Neural crest cell (in vitro differentiated cells): ENCODE measurements at places on chromosomes 7 and 10.

DNA sequence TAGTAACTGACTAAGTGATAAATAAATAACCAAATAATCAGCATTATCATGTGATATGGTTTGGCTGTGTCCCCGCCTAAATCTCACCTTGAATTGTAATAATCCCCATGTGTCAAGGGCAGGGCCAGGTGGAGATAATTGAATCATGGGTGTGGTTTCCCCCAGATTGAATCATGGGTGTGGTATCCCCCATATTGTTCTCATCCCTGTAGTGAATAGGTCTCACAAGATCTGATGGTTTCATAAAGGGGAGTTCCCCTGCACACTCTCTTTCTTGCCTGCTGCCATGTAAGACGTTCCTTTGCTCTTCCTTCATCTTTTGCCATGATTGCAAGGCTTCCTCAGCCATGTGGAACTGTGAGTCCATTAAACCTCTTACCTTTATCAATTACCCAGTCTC, 72.1 kb upstream of the NRP1 start:
- H3K27ac ChIP-seq, result no peak overlapping the region
- no peaks in the 10 kb centered on the region for H3K27me3 ChIP-seq
- H3K4me1 ChIP-seq, result no peaks in the 10 kb centered on the region
- no peak overlapping the region for H3K4me3 ChIP-seq
- DNase-seq, result no peak

- H3K27me3 ChIP-seq, result no peaks in the 10 kb centered on the region
- H3K4me1 ChIP-seq, result no peaks in the 10 kb centered on the region
- H3K4me3 ChIP-seq, result no peak overlapping the region
- no peaks in the 10 kb centered on the region for H3K36me3 ChIP-seq
Measured at GRCh38 chr10:130354976-130355795, 219.0 kb downstream of the GLRX3 start.

GRCh38 chr10:93352638-93353383, 129.3 kb downstream of the MYOF start:
- no peaks in the 10 kb centered on the region for H3K4me1 ChIP-seq
- DNase-seq, result no peak
- H3K36me3 ChIP-seq, result no peaks in the 10 kb centered on the region
- H3K27me3 ChIP-seq, result no peaks in the 10 kb centered on the region

GRCh38 chr10:30396293-30396692, 37.7 kb upstream of the MAP3K8 start:
- peaks cover 12% of the 10 kb centered on the region for H3K27me3 ChIP-seq
- H3K4me1 ChIP-seq, result peaks cover 4% of the 10 kb centered on the region
- DNase-seq, result no peak

- H3K27me3 ChIP-seq, result no peaks in the 10 kb centered on the region
- no peak for DNase-seq
- peak overlapping the region; percentile 67 for H3K4me3 ChIP-seq
- H3K27ac ChIP-seq, result peak overlapping the region; percentile 92
Measured at GRCh38 chr10:132417957-132418441, 21.0 kb downstream of the PWWP2B start.

DNA sequence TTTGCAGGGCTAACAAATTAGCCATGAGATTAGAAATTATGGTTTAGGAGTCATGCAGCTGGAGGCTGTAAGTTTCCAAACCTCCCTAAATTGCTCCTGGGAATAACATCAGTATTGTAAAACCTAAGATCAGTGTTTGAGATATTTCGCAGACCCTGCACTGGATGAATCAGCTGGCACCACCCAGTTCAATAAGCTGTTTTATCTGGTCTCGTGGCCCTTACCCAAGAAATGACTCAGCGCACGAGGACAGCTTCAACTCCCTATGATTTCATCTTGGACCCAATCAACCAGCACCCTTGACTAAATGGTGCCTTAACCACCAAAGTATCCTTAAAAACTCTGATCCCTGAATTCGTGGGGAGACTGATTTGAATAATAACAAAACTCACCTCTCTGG, 482.0 kb upstream of the PCDH15 start:
- H3K4me1 ChIP-seq, result no peaks in the 10 kb centered on the region

GRCh38 chr10:124008681-124009080, 84.7 kb downstream of the CHST15 start:
- no peak overlapping the region for H3K4me3 ChIP-seq
- H3K4me1 ChIP-seq, result peaks cover 5% of the 10 kb centered on the region
- no peaks in the 10 kb centered on the region for H3K27me3 ChIP-seq
- DNase-seq, result no peak

GRCh38 chr7:134462337-134462925, 3.5 kb upstream of the AKR1B1 start:
- no peak overlapping the region for H3K4me3 ChIP-seq
- H3K4me1 ChIP-seq, result peaks cover 18% of the 10 kb centered on the region
- no peaks in the 10 kb centered on the region for H3K27me3 ChIP-seq
- peaks cover 12% of the 10 kb centered on the region for H3K36me3 ChIP-seq
- no peak for DNase-seq
- no peak overlapping the region for H3K27ac ChIP-seq

- H3K4me1 ChIP-seq, result no peaks in the 10 kb centered on the region
- DNase-seq, result no peak
- H3K36me3 ChIP-seq, result no peaks in the 10 kb centered on the region
- H3K27me3 ChIP-seq, result no peaks in the 10 kb centered on the region
Measured at GRCh38 chr7:80432166-80432565, 79.7 kb downstream of the GNAT3 start.

DNA sequence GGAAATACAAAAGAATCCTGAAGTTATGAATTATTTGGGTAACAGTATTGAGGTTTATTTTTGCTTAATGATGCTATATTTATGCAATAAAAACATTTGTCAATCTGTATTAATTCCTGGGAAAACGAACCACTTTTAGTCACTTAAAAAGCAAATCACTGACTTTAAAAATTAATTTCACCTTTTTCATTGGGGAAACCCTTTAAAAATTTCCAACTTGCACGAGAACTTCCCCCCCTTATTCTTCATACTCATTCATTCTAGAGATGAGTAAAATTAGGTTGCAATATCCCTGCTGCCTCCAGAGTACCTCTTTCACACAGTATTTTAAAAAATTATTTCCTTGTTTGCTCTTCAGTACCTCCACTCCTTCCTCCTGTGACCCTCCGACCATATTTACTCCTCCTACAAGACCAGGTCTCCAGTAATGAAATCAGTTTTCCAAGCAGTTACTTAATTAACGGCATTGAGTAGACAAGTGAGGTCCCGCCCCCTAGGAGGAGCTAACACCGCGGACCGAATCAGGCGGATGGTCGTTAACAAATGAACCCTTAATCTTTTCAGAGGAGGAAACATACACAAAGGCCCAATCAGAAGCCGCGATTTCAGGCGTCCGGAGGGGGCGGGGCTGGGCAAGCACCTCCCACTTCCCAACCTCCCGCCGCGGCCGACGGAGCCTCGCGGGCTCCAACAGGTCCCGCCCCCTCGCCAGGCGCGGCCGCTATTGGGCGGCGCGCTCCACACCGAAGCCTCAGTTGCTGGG, 465 bp upstream of the TRIM24 start:
- peak overlapping the region; percentile 45 for H3K27ac ChIP-seq
- DNase-seq, result peak; percentile 92
- no peaks in the 10 kb centered on the region for H3K27me3 ChIP-seq
- H3K36me3 ChIP-seq, result peaks cover 13% of the 10 kb centered on the region
- peak overlapping the region; percentile 88 for H3K4me3 ChIP-seq
- H3K4me1 ChIP-seq, result peaks cover 36% of the 10 kb centered on the region

DNA sequence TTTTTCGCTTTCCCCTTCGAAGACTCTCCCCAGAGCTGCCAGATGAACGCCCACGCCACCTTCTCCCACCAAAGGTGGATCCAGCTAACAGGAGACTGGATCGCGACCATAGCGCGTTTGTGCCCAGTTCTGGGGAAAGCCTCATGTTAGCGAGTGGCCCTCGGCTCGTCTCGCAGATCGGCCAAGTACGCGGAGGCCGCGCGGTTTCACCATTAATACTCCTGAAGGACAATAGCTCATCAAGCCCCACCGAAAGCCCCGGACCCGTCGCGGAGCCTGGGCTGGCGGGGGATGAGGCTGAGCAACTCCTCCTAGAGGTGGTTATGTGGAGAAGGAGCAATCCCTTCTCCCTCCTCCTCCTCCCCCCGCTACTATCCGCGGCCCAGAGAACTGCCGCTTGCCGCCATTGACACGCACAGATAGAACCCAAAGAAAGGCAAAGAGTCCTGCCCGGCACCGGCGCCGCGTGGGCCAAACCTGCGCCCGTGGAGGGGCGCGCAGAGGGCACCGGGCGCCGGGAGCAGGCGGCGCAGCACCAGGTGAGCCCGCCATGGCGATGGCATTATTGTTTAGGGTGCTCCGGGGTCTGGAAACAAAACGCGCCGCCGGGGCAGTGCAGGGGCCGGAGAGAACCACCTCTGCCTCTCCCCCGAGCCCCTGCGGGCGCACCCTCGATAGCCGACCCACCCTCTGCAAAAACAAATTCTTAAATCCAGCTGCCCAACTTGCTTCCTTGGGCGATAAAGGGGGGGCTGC, at the start of gene MACROH2A2:
TSS of gene MACROH2A2 (plus strand) at position 385 of the 756 bp plus-strand sequence. CDS start 22,813 bp downstream, outside the sequence.
- H3K27me3 ChIP-seq, result peaks cover 13% of the 10 kb centered on the region
- peak within 1 kb of the TSS; percentile 95 for H3K4me3 ChIP-seq
- peak within 1 kb of the TSS; percentile 98 for H3K27ac ChIP-seq
- peak; percentile 69 for DNase-seq
- no peaks in the 10 kb centered on the region for H3K36me3 ChIP-seq

- H3K27me3 ChIP-seq, result peaks cover 9% of the 10 kb centered on the region
- no peak for DNase-seq
- H3K4me1 ChIP-seq, result peaks cover 7% of the 10 kb centered on the region
- H3K27ac ChIP-seq, result no peak overlapping the region
- no peaks in the 10 kb centered on the region for H3K36me3 ChIP-seq
- no peak overlapping the region for H3K4me3 ChIP-seq
Measured at GRCh38 chr7:78055599-78055998, 257.0 kb downstream of the PHTF2 start.

DNA sequence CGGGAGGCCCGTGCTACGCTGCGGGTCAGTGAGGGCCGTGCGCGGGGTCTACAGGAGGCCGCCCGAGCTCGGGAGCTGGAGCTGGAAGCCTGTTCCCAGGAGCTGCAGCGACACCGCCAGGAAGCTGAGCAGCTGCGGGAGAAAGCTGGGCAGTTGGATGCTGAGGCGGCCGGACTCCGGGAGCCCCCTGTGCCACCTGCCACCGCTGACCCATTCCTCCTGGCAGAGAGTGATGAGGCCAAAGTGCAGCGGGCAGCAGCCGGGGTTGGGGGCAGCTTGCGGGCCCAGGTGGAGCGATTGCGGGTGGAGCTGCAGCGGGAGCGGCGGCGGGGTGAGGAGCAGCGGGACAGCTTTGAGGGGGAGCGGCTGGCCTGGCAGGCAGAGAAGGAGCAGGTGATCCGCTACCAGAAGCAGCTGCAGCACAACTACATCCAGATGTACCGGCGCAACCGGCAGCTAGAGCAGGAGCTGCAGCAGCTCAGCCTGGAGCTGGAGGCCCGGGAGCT, 7.0 kb downstream of the LZTS2 start:
- H3K4me1 ChIP-seq, result peaks cover 14% of the 10 kb centered on the region
- H3K27me3 ChIP-seq, result no peaks in the 10 kb centered on the region
- H3K4me3 ChIP-seq, result no peak overlapping the region

GRCh38 chr7:8221567-8221966, 40.4 kb downstream of the ICA1 start:
- peak overlapping the region; percentile 28 for H3K4me3 ChIP-seq
- peaks cover 38% of the 10 kb centered on the region for H3K4me1 ChIP-seq
- H3K27me3 ChIP-seq, result no peaks in the 10 kb centered on the region
- no peak for DNase-seq

DNA sequence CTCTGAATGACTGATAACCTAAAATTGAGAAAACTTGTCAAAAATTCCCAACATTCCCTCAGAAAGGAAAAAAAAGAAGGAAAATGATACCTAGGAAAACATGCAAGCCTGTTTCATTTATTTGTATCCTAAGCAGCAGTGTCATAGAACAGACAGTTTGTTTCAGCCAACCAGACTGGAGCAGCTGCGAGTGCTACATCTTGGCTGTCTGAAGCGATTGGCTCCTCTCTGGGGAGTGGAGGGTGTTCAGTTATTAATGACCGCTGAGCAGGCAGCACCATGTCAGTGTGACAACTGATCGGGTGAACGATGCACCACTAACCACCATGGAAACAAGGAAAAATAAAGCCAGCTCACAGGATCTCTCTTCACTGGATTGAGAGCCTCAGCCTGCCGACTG, at the start of gene LRRN3:
TSS of gene LRRN3 (plus strand) at position 282 of the 400 bp plus-strand sequence. CDS start 31,646 bp downstream, outside the sequence.
- peak; percentile 11 for DNase-seq
- peak within 1 kb of the TSS; percentile 31 for H3K27ac ChIP-seq
- peaks cover 45% of the 10 kb centered on the region for H3K4me1 ChIP-seq
- H3K36me3 ChIP-seq, result no peaks in the 10 kb centered on the region
- H3K27me3 ChIP-seq, result no peaks in the 10 kb centered on the region
- peak within 1 kb of the TSS; percentile 89 for H3K4me3 ChIP-seq

DNA sequence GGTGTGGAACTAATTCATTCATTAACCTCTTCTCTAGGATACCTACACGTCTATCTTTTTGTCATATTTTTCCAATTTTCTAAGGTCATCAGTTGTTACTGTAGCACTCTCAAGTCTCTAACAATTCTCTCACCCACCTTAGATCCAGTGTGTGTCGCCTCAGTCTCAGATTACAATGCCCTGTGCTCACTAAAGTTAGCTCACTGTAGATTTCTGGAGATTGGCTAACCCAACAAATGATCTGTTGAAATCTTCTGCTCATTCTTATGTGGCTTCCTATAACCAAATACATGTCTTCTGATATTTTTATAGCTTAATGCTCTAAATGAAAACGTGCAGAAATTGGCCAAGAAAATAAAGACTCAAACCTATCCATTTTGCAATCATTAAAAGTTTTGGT, 142.6 kb downstream of the SLC25A13 start:
- peaks cover 23% of the 10 kb centered on the region for H3K4me1 ChIP-seq
- no peak for DNase-seq
- no peak overlapping the region for H3K27ac ChIP-seq

DNA sequence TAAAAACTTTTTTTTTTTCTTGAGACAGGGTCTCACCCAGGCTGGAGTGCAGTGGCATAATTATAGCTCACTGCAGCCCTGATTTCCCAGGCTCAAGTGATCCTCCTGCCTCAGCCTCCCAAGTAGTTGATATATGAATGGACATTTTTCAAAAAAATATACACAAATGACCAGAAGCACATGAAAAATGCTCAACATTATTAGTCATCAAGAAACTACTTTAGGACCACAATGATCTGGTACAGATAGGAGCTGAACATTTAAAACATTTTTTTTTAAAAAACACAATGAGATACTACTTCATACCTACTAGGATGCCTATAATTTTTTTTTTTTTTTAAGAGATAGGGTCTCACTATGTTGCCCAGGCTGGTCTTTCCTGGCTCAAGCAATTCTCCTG, 21.7 kb downstream of the SCD start:
- DNase-seq, result no peak
- H3K4me3 ChIP-seq, result no peak overlapping the region
- H3K27ac ChIP-seq, result no peak overlapping the region
